NCI-H2107 (cell line): ENCODE measurements at places on chromosomes 2 and 18.
A peak's percentile ranks its signal among the peaks of the same experiment; 100 is the strongest.

DNA sequence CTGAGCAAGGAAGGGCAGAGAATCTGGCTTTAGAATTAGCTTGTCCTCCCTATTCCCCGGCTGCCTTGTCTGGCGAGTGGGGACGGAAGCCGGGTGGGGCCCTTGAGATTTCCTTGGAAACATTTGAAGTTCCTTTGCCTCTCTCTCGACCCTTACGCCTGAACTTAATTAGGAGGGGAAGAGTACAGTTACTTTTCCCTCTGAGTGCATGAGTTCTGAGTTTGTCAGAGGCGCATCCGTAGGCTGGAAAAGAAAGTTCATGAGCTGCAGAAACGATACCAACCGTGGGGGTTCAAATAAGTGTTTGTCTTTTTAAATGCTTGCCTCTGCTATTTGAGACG lies 468 bp downstream of the PIKFYVE start:
- no peak for DNase-seq

- DNase-seq = no peak
These were observed 141.6 kb upstream of the CYP26B1 start for GRCh38 chr2:72289283-72289682.

DNA sequence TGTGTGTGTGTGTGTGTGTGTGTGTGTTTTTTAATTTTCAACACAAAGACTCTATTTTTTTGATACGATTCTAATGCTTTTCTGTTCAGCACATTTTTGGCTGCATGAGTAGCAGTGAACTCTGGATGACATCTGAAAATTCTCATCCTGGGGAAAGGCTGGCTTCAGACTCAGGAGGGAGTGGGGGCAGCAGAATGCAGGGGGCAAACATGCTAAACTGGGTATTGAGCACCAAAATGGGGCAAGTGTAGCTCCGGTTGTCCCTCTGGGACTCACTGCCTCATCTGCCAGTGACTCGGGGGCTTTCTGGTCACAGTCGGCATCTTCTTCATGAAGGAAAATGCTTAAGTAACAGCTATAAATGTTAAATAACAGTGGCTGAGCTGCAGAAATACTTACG lies 116.8 kb upstream of the PID1 start:
- no peak for DNase-seq

- DNase-seq = no peak
These were observed at the start of gene GALNT1 for GRCh38 chr18:35581546-35581897. Gene GALNT1, plus strand, starts transcription at chr18:35581740. Its CDS starts 72,923 bp downstream, at chr18:35654663.

- DNase-seq = no peak
These were observed 87.1 kb downstream of the ATP9B start for GRCh38 chr18:79156327-79156726.

GRCh38 chr2:181764095-181764963 lies 84.0 kb upstream of the NEUROD1 start:
- no peak for DNase-seq

GRCh38 chr2:17791121-17791816 lies 25.0 kb upstream of the MSGN1 start:
- DNase-seq = no peak

DNA sequence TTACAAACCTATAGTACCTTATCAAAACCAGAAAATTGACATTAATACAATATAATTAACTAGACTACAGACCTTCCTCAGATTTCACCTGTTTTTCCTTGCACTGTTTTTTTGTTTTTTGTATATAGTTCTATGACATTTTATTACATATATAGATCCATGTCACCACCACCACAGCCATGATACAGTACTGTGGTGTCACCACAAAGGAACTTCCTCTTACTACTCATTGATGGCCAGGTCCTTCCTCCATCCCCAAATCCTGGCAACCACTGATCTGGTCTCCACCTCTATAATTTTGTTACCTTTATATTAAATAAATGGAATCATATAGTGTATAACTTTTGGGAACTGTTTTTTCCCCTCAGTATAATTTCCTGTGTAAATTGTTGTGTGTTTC lies 19.4 kb upstream of the ATP6V1B1 start:
- no peak for DNase-seq

DNA sequence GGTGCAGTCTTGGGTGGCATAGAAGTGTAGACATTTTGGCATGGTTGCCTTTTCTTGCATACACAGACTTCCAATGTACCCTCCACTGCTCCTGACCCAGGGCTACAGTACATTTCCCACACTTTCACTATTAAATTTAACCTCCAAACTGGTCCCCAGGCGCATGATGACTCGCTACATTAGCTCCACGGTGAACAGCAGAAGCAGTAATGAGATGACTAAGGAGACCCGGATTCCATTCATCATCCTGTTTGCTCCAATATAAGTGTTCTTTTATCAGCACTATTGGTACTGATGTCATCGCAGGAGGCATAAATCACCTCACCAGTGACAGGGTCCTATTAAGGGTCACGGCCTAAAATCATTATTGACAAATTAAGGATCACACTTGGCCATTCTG lies 316.5 kb downstream of the EN1 start:
- no peak for DNase-seq

DNA sequence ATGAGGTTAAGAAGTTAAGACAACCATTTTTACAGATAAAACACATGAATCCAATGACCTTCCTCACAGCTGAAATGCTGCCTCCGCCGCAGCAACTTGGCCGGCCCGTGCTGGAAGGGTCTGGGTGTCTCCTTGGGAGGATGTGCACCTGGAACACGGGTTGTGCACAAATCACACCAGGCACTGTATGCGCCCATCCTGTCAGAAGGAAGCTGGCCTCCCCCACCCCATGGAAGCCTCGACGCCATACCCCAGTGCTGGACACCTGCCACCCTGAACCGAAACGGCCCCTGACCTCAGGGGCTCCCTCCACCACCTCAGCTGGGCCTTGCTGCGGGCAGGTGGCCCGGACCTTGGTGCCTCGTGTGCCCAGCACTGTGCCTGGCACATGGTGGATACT lies 111.8 kb downstream of the PXDN start:
- no peak for DNase-seq

- no peak for DNase-seq
These were observed 208.4 kb downstream of the ZNF407 start for GRCh38 chr18:74806073-74806472.

GRCh38 chr2:238665919-238666318 lies 182.0 kb upstream of the TWIST2 start:
- DNase-seq = no peak

- no peak for DNase-seq
These were observed 124.1 kb downstream of the METTL8 start for GRCh38 chr2:171309455-171310286.

- DNase-seq = no peak
These were observed 4.2 kb upstream of the CLIP4 start for GRCh38 chr2:29110916-29111535.

GRCh38 chr2:38473333-38474005 lies 96.4 kb upstream of the ATL2 start:
- no peak for DNase-seq

- DNase-seq = peak; percentile 25
These were observed 410.1 kb upstream of the TCF4 start for GRCh38 chr18:55998071-55998522.
